ENCODE measurements at places on chromosomes 2 and 18.

GRCh38 chr18:11775436-11776174 is 75.6 kb upstream of the CHMP1B start:
- DNase-seq: no peak

- DNase-seq: no peak
These were observed 81.8 kb downstream of the INO80D start for GRCh38 chr2:206004004-206004693.

- DNase-seq: no peak
These were observed 264.0 kb upstream of the SESTD1 start for GRCh38 chr2:179528576-179529069.

DNA sequence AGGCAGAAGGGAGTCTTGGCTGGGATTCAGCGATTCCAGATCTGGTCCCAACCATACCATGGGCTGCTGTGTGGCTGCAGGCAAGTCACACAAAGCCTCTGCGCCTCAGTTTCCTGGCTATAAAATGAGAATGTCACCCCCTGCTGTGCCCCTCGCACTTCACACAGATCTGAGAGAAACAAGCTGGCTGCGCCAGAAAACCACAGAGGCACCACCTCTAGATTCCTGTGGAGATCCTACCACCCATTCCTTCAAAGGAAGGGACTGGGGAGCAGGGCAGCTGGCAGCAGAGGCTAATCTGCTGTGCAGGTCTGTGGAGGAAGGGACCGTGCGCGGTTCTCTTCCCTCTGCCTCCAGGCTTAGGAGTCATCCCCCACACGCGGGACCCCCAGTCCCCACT is 19.8 kb downstream of the NEURL3 start:
- DNase-seq: no peak

GRCh38 chr2:69043736-69044400 is 30.9 kb downstream of the ANTXR1 start:
- no peak for DNase-seq

- no peak for DNase-seq
These were observed 10.3 kb downstream of the SULT1C4 start for GRCh38 chr2:108388045-108388444.

- no peak for DNase-seq
These were observed 114.5 kb downstream of the LOXHD1 start for GRCh38 chr18:46542545-46542944.

- no peak for DNase-seq
These were observed 176.8 kb upstream of the GLI2 start for GRCh38 chr2:120558847-120559246.

- no peak for DNase-seq
These were observed 39.0 kb downstream of the ANXA4 start for GRCh38 chr2:69780921-69781320.

GRCh38 chr2:240245706-240246105 is 105.2 kb upstream of the OTOS start:
- no peak for DNase-seq

GRCh38 chr18:62024983-62025382 is 132.2 kb upstream of the RNF152 start:
- DNase-seq: no peak

DNA sequence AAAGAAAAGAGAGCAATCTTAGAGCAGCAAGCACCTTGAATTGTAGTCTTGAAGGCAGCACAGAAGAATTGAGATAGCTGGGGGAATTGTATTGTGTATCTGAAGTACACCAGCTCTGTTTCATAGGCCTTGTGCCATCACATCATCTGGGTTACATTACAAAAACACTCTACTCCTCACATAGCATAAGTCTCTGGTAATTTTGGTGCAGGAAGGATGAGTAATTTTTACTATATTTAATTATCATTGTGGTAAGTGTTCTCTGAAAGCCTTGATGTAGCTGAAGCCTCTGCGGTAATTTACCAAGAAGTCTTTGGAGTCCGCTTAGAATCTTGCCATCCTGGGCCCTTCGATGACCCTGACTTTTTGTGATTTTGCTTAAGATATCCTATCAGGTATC is 291.1 kb downstream of the ARHGAP15 start:
- no peak for DNase-seq

DNA sequence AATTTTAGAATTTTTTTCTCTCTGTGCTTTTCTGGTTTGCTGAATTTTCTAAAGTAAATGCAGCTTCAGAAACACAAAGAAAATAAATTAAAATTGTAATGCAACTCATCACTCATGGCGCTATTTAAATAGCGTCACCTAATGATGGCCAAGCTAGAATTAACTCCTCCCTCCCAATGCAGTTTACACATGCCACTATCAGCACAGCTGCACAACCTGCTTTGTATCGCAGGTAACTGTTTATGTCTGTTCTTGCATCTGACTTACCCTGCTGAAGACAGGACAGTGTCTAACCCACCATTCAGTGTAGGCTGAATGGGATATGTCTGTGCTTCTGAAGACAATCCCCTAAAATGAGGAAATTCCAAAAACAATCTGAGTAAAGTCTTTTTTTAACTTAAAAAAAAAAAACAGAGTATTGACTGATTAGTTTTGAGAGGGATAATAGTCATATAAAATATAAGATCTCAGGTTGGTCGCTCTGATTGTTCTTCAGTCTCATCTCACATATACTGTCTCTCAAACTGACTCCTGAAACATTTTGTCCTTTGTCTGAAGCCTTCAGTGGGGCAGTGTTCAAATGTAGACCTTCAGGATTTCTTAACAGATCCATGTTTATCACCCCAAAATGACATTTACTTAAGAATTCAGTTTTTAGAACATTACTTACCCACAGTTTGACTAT is 271.4 kb downstream of the ZEB2 start:
- no peak for DNase-seq

DNA sequence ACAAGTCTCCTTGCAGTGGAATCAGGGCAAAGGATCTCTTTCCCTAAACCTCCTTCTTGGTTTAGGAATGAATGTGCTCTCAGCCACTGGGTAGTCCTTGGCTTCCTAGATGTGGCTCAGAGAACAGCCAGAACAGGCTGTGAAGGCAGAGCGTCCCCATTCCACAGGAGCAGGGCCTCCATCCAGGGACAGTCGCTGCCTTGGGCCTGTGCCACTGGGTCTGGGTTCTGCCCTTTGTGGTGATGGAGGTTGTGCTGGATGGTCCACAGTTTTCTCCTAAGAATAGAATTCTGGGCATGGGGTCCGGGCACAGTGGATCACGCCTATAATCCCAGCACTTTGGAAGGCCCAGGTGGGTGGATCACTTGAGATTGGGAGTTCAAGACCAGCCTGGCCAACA is 516.5 kb upstream of the RAB6C start:
- DNase-seq: no peak

- no peak for DNase-seq
These were observed 17.1 kb upstream of the CAVIN2 start for GRCh38 chr2:191863988-191864387.

GRCh38 chr2:107747964-107748583 is 78.6 kb upstream of the RGPD4 start:
- DNase-seq: no peak

DNA sequence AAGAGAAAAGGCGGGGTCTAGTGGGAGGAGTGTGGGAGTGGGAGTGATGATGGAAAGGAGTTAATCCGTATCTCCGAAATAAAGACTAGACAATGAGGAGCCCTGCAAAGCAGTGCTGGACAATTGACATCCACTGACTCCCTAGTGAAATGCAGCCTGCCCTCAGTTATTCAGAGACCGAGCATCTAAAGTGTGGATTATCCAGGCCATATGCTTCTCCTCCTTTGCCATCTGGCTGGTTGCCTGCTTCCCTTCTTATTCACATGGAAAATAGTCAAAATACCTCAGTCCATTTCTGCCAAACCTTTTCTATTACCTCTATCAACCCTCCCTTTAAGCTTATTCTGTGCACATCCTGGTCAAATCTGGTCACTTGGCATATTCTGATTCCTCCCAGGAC is 288.8 kb upstream of the SIX3 start:
- DNase-seq: no peak

GRCh38 chr2:47313728-47314127 is 89.2 kb upstream of the MSH2 start:
- DNase-seq: no peak

DNA sequence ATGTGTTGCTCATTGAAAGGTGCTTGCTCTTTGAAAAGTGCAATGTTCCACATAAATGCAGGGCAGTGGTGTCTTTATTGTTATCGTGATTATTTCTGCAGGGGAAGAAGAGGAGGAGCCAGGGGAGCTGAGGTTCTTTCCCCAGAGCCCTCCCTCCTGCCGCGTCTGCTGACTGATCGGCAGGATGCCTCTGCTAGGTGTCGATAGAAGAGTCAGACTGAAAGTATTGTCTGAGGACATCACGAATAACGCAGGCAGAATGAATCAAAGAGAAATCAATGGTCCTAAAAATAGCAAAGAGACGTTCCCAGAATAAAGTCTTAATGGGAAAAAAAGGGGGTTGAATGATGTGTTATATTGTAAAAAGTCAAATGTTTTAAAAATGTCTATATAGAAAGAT is 47.4 kb upstream of the SIX3 start:
- no peak for DNase-seq

DNA sequence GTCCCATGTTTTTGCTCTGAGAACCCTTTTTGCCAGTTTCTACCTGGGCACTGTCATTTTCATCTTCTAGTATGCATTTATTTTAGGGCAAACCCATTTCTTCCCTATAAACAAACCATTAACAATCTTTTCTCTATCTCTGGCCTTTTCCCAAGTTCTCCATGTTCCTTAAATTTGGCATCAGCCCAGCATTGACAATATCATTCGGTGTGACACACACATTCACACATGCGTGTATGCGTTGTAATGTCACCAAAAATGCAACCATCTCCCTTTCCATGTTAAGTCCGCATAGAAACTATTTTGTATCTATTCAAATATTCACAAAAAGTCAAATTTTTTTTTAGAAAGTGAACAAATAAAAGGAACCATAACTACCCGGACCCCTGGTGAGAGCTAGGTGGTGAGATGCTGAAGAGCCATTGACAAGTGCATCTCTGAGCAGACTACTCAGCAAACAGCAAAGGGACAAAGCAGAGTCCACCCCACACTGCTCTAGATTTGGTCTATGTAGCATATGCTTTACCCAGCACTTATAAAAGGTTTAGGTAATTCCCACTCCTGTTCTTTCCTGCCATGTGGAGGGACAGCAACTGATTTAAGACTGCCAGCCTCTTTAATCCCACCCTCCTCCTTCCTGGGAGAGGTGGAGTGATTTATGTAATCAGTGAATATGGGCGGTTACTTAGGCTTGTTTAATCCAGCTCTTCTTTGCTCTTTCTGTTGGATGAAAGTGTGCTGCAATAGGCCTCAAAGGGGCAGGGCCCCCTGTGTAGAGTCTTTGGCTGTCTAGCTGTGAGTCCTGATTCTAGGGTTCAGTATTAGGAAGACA is 124.1 kb downstream of the METTL8 start:
- DNase-seq: no peak

DNA sequence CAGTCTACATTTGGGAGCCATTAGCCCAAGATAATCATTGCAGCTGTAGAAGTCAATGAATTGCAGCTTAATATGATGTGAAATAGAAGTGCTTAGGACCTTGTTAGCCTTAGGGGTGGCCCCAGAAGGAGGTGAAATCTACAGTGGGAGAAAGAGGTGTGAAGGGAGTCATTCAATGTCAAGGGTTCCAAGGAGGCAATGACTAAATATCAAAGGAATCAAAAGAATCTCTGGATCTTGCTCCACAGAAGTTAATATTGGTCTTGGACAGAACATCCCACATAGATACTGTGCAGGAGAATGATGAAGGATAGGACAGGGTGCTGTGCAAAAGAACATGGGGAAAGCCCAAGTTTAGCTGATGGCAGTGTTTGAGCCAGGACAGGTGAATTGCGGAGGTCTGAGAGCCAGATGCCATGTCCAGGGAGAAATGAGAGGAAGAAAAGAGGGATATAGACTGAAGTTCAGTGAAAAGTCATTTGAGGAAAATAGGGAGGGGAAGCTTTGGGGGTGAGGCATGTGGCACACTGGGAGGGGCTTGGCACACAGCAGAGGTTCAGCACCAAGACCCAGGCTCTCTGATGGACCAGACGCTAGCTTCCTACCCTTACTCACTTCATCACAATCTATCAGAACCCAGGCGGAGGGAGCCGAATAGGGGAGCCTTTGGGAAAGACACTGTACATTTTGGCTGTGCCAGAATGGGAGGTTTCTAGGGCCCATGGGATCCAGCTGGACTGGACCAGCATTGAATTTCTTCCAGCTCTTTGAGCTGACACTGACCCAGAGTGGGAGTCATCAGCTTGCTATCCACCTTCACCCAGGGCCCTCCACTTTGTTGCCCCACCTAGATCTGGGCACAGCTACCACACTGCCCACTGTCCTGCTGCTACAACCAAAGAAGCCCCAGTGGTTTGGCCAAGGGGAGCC is 2.2 kb downstream of the IL1F10 start:
- DNase-seq: no peak

DNA sequence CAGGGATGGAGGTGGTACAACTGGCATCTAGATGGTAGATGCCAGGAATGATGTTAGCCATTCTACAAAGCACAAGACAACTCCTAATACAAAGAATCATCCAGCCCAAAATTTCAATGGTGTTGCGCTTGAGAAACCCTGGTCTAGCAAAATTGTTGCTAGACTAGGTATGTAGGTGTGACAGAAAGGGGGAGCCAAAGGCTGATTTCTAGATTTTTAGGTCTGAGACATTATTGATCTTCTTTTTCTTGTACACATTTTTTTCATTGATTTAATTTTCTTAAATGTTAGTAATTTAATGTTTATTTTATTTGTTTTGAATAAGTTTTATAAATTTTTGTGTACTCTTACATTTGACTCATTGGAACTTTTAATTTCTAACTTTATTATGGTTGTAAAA is 216.4 kb downstream of the FSIP2 start:
- DNase-seq: no peak
